WTC11 (cell line): ENCODE measurements at places on chromosomes 12 and 14.

GRCh38 chr12:132477703-132478432 is 12.1 kb upstream of the FBRSL1 start:
- H3K36me3 ChIP-seq: peaks cover 3% of the 10 kb centered on the region
- no peaks in the 10 kb centered on the region for H3K4me1 ChIP-seq
- no peak for DNase-seq
- peaks cover 67% of the 10 kb centered on the region for H3K27me3 ChIP-seq

- DNase-seq: no peak
- H3K36me3 ChIP-seq: peaks cover 49% of the 10 kb centered on the region
- H3K4me1 ChIP-seq: peaks cover 13% of the 10 kb centered on the region
- H3K27ac ChIP-seq: peak overlapping the region; percentile 83
- H3K4me3 ChIP-seq: peak overlapping the region; percentile 59
- H3K27me3 ChIP-seq: no peaks in the 10 kb centered on the region
Observed at GRCh38 chr12:119669744-119670472, 2.0 kb downstream of the PRKAB1 start.

- H3K36me3 ChIP-seq: no peaks in the 10 kb centered on the region
- H3K27ac ChIP-seq: no peak overlapping the region
- DNase-seq: no peak
- no peak overlapping the region for H3K4me3 ChIP-seq
- H3K4me1 ChIP-seq: peaks cover 29% of the 10 kb centered on the region
Observed at GRCh38 chr12:16449459-16449858, 102.0 kb downstream of the MGST1 start.

DNA sequence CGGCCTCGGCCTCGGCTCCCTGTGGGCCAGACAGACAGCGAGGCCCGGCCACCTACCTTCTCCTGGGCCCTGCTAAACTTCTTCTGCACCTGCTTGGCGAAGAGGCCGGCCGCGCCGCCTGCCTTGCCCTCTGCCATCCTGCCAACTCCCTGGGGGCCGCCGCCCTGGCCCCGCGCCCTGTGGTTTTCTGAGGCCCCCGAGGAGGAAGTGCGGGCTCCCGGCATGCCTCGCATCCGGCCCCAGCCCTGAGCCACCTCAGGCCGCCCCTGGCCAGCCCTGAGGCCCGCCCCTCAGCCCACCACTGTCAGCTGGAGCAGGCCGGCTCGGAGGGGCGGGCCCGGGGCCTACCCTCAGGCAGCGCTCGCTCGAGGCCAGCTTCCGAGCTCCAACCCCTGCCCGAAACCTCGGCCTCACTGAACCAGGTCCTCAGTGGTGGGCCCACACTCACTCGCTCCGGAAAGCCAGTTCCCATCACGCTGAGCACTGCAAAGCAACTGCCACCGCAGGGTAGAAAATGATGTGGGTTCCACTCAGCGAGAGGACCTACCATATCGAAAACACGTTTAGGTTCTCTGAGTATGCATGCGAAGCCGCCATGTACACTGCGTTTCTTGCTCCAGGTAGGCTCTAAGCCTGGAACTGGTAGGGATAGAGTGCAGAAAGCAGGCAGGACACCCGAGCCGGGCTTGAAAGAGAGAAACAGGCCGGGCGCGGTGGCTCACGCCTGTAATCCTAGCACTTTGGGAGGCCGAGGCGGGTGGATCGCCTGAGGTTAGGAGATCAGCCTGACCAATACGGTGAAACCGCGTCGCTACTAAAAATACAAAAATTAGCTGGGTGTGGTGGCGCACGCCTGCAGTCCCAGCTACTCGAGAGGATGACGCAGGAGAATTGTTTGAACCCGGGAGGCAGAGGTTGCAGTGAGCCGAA is at the start of gene BIN2:
Gene BIN2, minus strand, starts transcription at position 209 of the 930 bp plus-strand sequence. Its CDS starts 72 bp downstream, at position 137.
- peak; percentile 16 for DNase-seq
- no peak within 1 kb of the TSS for H3K27ac ChIP-seq
- peaks cover 27% of the 10 kb centered on the region for H3K4me1 ChIP-seq
- no peak within 1 kb of the TSS for H3K4me3 ChIP-seq

DNA sequence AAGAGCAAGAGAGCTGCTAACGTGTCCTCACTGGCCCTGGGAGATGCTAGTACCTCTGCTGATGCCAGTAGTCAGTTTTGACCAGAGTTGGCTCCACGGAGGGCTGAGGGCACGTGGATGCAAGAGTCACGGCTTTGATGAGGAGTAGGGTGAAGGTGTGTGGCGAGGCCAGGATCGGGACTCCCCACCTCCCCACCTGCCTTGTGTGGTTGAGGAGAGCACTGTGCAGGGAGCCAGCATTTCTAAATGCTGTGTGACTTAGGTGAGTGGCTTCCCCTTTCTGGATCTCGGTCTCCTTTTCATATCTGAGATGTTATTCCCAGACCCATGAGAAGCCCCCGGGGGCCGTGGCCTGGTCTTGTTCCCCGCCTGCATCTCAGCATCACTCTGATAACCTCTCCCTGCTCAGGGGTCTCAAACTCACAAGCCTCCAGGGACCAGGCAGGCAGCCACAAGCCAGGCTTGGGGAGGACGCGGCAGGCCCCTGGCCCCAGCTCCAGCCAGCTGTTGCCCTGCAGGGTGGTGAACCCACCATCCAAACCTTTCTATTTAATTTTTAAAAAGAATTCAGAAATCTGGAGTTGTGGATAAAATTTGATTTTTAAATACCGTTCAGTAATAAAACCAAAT is 32.1 kb downstream of the MVK start:
- H3K36me3 ChIP-seq: no peaks in the 10 kb centered on the region
- no peaks in the 10 kb centered on the region for H3K4me1 ChIP-seq
- no peaks in the 10 kb centered on the region for H3K27me3 ChIP-seq
- no peak overlapping the region for H3K27ac ChIP-seq
- H3K4me3 ChIP-seq: no peak overlapping the region

GRCh38 chr12:116404913-116405611 is 127.6 kb upstream of the MED13L start:
- H3K36me3 ChIP-seq: no peaks in the 10 kb centered on the region
- peaks cover 9% of the 10 kb centered on the region for H3K4me1 ChIP-seq
- no peaks in the 10 kb centered on the region for H3K27me3 ChIP-seq
- no peak overlapping the region for H3K4me3 ChIP-seq
- DNase-seq: no peak
- H3K27ac ChIP-seq: no peak overlapping the region

DNA sequence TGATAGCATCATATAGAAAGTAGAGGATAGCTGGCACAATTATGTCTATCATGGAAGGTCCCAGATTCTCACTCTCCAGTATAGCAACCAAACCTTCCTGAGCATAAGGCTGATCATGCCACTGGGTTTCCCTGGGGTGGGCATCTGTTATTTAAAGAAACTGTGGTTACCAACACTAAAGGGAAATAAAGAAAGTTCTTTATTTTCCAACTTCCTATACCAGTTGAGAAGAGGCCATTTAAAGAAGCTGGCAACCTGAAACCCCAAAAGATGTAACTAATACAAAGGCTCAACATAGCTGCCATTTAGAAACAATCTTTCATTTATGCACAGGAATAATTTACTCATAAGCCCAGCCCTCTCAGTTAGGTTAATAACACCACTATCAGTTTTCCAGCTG is 3.1 kb downstream of the BCAT1 start:
- no peaks in the 10 kb centered on the region for H3K27me3 ChIP-seq
- H3K36me3 ChIP-seq: peaks cover 27% of the 10 kb centered on the region
- no peak for DNase-seq
- peak overlapping the region; percentile 82 for H3K27ac ChIP-seq

DNA sequence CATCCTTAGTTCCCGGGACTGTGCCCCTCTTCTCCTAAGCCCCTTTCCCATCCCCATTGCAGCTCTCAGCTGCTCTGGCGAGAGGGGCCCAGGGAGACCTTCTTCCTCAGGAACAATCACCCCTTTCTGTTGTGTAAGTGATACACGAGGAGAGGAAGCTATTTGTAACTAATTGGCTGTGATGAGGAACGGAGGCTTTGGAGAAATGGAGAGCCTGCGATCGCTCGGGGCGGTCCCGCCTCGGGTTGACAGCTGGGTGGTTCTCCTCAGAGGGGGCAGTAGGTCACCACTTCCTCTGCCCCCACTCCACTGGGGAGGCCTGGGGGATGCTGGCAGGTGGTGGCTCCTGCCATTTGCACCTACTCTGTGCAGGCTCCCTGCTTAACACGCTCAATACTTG is 6.6 kb upstream of the PGF start:
- peaks cover 9% of the 10 kb centered on the region for H3K4me1 ChIP-seq
- H3K4me3 ChIP-seq: no peak overlapping the region
- H3K27me3 ChIP-seq: peaks cover 3% of the 10 kb centered on the region

- no peak overlapping the region for H3K27ac ChIP-seq
- no peak overlapping the region for H3K4me3 ChIP-seq
- DNase-seq: no peak
- peaks cover 29% of the 10 kb centered on the region for H3K4me1 ChIP-seq
- peaks cover 9% of the 10 kb centered on the region for H3K36me3 ChIP-seq
Observed at GRCh38 chr12:124289634-124290600, 5.0 kb upstream of the RFLNA start.

DNA sequence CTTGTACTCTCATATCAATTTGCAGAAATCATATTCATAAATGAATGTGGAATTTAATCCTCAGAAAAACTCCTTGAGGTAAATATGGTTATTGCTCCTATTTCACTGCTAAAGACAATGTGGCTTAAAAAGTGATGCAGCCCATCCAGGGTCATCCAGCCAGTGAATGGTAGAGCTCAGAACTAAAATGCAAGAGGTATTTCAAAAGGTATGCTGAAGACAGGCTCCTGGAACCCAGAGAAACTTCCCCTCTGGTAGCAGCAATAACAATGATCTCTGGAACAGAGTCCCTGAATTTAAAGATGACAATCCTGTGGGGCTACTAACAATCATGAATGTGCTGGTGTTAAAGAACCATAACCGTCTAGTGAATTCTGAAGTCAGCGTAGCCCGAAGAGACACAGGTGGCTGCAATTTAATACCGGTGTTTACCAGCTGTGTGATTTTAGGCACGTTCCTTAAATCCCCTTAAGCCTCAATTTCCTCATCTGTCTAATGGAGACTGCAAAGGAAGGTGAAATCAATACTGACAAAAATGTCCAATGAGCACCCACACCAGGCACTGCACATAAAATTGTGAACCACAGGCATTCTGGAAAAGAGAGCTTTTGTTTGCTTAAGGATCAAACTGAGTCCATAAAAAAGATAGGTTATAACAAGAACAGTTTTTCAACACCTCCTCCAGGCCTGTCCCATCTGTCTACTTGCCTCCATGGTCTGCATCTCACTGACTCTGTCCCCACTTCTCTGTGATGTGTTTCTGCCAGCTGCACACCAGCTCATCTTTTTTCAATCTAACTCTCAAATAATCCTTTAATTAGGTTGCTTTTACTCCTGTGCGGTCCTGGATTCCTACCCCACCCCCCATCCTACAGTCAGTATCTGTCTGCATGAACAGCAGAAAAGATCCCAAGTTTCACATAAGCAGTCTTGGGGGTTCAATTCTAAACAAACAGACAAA is 10.5 kb downstream of the TM7SF3 start:
- no peaks in the 10 kb centered on the region for H3K27me3 ChIP-seq
- no peak for DNase-seq
- H3K4me1 ChIP-seq: peaks cover 29% of the 10 kb centered on the region
- peaks cover 20% of the 10 kb centered on the region for H3K36me3 ChIP-seq
- no peak overlapping the region for H3K4me3 ChIP-seq

DNA sequence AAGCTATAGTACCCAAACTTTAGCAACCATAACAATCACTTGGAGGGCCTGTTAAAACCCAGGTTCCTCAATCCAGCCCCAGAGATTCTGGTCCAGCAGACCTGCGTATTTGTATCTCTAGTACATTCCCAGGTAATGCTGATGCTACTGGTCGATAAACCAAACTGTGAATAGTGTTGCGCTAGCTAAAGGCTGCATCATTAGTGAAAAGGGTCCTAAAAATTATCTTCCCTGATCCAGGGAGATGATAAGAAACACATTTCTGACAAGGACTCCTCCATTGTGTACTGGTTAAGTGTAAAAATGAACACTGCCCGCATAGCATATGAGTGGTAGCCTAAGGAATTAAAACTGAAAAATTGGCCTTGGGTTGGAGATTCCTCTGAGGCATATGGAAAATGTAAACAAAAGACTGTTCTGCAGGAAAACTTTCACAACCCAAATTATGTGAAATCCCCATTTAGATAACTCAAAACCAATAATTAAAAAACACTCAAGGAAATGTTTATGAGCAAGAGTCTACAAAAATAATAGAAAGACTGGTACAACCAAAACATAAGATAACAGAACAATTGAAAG is 322.7 kb downstream of the CEP128 start:
- no peaks in the 10 kb centered on the region for H3K36me3 ChIP-seq
- no peaks in the 10 kb centered on the region for H3K27me3 ChIP-seq
- H3K27ac ChIP-seq: no peak overlapping the region

- H3K4me3 ChIP-seq: no peak overlapping the region
- no peak for DNase-seq
- peaks cover 2% of the 10 kb centered on the region; the same call in 1 of the 2 replicates for H3K27me3 ChIP-seq
- no peak overlapping the region for H3K27ac ChIP-seq
Observed at GRCh38 chr12:93982771-93983315, 165.5 kb upstream of the PLXNC1 start.

- no peak overlapping the region for H3K4me3 ChIP-seq
- H3K4me1 ChIP-seq: peaks cover 14% of the 10 kb centered on the region
- H3K27ac ChIP-seq: no peak overlapping the region
- DNase-seq: no peak
- H3K36me3 ChIP-seq: no peaks in the 10 kb centered on the region
Observed at GRCh38 chr12:91616416-91616815, 433.8 kb upstream of the DCN start.

DNA sequence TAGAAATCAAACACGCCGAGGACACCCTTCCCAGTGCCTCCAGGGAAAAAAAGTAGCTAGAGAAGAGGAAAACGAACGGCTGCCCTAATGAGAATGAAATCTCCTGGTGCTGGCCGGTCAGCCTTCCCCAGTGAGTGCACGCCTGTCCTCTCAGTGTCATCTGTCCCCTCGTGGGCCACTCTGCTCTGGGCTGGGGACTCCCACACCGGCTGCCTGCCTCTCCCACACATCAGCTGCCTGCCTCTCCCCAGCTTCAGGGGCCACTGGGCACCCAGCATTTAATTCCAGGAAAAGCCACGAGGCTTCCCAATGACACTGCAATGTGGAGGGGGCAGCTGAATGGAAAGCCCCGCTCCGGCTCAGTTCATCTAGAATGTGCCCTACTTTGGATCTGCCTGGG is 59.0 kb downstream of the CCDC85C start:
- H3K27me3 ChIP-seq: no peaks in the 10 kb centered on the region; the same call in 1 of the 2 replicates
- H3K27ac ChIP-seq: peak overlapping the region; percentile 70; the same call in 1 of the 2 replicates
- no peaks in the 10 kb centered on the region for H3K36me3 ChIP-seq
- H3K4me1 ChIP-seq: peaks cover 54% of the 10 kb centered on the region
- H3K4me3 ChIP-seq: no peak overlapping the region

- no peak overlapping the region for H3K27ac ChIP-seq
- no peaks in the 10 kb centered on the region for H3K36me3 ChIP-seq
- H3K27me3 ChIP-seq: no peaks in the 10 kb centered on the region
- H3K4me3 ChIP-seq: no peak overlapping the region
- H3K4me1 ChIP-seq: peaks cover 15% of the 10 kb centered on the region
Observed at GRCh38 chr12:121860257-121860656, 1.6 kb upstream of the HPD start.
